ENCODE measurements at places on chromosomes 12 and 14.

DNA sequence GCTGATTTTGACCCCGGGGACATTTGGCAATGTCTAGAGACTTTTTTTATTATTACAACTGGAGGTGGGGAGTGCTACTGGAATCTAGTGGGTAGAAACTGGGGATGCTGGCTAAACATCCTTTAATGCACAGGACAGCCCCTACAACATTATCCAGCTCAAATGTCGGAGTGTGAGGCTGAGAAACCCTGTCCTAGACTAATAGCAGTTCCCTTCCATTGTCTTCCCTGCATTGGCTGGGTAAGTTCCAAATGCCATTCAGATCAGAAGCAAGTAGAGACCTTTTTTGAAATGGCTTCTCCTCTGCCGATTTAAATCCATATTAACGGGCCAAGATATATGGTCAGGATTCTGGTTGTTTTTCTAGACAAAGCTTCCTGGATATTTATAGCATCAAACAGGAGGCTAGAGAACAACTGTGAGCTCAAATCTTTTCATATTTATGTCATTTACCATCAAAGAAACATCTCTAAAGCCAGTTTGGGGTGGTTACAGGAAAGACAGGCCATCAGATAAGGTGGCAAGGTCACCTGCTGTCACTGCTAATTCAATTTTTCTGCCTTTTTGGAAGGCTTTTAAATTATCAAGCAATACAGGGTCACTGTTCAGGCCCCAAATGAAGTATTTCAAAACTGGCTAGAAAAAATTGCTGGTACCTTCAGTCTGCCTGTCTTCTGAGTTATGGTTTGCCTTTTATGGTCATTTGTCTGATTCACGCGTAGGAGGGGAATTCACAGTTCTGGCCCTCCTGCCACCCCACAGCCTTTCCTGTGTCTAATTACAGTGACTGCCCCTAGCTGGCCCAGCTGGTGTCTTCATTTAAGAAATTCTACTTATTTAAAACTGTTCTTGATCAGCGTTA, 20.1 kb upstream of the AKAP5 start:
- peak; percentile 7 for DNase-seq

DNA sequence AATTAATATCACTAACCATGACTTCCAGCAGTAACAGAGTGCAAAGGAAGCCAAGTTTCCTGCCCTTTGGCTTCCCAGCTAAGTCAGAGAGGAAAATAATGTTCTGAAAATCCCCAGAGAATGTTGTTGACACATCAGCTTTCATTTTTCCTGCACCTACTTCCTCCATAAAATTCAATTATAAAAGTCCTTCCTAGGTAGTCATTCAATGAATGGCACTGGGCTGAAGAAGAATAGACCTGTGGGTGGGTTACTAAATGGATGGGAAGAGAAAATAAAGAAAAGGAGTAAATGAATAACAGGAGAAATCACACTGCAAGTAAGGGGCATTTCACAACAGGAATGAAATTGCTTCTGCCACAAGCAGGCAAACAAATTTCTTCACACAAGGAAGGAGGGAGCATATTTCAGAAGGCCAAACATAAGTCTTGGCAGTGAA, 73.2 kb upstream of the MDM1 start:
- DNase-seq = no peak

DNA sequence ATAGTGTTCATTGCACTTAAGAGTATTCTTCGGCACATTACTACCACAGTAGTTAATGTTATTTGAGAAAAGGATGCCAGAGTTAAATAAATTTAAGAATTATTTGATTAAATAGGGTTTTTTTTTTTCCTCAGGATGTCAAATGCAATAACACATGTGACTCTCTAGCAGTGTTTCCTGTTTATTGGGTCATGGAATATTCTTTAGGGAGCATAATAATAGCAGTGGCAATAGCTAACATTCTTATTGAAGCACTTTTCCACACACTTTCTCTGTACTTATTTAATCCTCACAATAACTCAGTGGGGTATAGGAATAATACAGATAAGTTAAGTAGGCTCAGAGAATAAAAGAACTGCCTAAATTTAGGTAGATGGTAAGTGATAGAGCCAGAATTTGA, 44.3 kb downstream of the SCYL2 start:
- DNase-seq = no peak

DNA sequence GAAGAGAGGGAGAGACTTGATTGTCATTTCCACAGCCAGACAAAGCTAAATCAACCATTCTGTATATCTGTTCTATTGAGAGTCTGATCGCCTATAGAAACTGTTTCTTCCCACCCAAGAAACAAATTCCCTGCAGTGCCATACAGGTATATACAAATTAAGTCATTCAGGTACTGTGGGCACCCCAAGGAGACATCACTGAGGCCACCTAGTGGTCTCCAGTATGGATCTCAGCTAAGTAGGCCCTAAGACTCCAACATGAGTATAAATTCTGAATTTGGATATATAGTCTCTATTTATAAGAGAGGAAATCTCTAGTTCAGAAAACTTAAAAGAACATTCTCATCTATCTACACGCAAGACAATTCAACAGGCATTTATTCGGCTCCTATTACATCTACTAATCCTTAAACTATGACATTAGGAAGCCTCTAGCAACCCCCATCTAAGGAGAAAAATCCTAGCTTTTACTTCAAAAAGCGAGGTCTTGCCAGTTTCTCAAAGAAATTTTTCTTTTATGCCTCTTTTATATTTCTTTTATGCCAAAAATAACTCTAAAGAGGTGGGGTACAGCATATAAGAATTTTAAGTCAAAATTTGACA, 62.6 kb downstream of the DCAF5 start:
- DNase-seq = no peak

DNA sequence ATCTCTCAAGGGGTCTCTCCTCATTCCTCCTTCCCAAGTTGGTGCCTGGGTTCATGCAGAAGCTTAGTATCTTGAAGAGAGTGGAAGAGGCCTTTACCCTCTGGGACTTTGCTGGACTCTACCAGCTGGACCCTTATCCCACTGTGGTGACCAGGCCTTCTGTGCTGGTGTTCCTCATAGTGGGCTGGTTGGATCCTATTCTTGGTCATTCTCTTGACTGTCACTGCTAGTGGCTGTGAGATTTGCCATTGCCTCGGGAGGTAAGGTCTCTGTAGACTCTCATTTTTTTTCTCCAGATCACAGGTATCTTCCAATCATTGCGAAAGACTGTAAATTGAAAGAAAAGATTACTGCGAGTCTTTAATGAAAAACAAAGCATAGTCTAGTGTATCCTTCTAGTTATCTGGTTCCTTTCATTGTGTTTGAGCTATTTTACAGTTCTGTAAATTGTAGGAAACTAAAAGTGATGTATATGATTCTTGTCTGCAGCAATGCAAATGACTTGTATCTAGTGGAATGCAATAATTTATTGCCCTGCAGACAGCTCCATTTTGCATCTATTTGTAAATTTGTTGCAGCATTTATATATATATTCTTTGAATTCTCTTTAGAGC, 217.9 kb downstream of the AEBP2 start:
- DNase-seq = no peak

DNA sequence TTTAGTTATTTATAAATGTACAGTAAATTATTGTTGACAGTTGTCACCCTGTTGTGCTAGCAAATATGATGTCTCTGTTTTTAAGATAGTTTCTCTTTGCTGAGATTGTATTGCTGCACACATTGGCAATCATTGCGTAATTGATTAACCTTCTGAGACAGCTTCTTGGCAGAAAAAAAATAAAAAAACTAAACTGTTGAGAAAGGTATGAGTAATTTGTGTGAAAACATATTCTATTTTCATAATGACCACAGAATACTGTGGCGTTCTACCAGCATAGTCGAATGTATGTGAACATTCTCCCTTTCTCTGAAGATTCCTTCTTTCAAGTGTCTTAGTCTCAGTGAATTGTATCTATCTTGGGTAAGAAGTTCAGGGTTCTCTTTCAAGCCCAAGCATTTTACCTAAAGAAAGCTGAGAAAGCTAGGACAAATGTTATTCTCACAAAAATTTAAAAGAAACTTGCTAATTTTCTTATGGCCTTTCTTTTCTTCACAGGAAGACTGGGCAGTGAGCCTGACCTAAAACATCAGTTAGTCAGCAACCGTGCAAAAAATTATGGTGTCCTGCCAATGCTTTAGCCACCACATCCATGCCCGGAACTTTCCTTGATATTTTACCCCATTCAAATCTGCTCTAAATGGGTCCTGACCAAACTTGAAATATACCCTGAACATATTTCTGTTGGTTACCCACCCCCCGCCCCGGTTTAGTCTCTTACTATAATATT, 69.0 kb upstream of the REP15 start:
- no peak for DNase-seq

DNA sequence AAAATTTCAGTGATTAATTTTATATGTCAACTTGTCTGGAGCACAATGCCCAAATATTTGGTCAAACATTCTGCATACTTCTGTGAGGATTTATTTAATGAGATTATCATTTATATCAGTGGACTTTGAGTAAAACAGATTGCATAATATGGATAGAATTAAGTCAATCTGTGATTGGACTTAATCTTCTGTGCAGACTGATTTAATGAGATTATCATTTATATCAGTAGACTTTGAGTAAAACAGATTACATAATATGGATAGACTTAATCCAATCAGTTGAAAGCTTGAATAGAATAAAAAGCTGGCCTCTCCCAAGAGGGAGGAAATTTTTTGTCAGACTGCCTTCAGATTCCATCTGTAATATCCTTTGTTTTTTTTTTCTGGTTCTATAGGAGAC, 1413.2 kb downstream of the LRFN5 start:
- no peak for DNase-seq

- DNase-seq = no peak
These were observed 70.5 kb downstream of the SERPINA3 start for GRCh38 chr14:94682736-94683135.

DNA sequence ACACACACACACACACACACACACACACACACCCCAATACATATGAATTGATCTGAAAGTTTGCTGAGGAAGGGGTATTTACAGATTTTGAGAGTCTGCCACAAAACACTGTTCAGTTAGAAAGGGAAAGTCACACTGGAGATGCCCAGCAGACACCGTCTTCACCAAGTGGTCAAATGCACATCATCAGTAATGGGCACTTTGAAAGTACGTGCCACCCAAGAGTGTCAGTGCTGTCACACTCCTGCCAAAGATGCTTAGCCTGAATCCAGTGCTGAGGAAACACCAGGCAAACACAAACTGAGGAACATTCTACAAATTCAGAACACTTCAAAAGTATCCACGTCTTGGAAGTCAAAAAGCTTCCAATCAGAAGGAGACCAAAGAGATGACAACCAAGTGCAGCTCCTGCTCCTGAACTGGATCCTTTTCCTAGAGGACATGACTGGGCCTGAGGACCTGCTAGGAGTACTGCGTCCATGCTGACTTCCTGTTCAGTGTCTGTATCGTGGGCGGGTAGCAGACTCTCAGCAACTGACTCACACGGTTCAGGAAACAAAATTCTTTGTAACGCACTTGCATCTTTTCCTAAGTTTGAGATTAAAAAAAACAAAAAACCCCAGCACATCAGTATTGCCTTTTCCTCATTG, 18.6 kb downstream of the PSMC1 start:
- DNase-seq = no peak

DNA sequence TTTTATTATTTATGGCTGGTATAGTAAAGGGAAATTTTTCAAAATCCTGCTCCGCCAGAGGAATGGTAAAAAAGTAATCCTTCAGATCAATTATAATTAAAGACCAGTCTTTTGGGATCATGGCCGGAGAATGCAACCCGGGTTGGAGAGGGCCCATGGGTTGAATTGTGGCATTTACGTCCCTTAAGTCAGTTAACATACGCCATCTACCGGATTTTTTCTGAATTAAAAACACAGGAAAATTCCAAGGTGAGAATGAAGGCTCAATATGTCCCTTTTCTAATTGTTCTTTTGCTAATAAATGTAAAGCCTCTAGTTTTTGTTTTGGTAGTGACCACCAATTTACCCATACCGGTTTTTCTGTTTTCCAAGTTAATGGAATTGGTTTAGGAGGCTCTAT, 602.8 kb downstream of the ALG10 start:
- DNase-seq = no peak

GRCh38 chr12:32944195-32944594, 47.6 kb upstream of the PKP2 start:
- DNase-seq = no peak

DNA sequence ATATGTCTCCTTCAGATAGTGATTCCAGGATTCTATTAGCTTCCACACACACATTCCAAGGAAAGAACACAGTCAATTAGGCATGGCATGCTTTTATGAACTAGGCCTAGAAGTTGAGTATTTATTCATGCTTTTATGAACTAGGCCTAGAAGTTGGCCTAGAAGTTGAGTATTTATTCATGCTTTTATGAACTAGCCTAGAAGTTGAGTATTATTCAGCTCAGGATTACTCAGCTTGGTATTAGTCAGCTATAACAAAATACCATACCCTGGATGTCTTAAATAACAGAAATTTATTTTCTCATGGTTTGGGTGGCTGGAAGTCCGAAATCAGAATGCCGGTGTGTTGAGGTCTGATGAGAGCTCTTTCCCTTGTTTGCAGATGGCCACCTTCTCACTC, 442.7 kb upstream of the FLRT2 start:
- DNase-seq = no peak

DNA sequence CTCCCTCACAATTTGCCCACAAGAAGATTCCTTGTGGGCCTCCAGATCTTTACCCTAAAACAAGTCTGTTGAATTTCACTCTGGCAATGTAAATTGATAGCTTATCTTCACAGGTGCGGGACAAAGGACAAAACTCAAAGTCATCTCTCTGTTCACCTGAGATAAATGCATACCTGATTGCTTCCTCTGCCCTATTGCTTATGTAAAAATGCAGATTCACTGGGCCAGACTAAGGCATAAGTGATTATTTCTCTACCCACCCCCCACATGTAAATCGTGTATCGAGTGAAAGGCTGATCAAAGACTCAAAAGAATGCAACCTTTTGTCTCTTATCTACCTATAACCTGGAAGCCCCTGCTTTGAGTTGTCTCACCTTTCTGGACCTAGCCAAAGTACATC, 316.8 kb downstream of the SSPN start:
- no peak for DNase-seq

DNA sequence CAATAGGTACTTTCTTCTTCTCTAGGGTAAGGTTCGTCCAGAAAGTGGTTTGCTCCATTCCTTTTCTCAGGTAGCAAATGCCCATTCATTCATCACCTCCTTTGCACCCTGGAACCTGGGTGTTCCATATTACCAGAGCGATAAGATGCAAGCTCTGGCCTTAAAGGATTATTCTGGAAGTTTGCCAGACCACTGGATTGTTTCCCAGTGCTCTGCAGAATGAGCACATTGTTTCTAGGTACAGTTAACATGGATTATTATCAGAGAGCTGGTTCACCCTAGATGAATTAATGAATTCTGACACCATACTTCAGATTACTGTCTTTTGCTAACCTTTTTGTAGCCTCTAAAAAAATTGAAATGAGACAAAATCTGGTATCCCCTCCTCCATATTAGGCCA, 170.9 kb upstream of the BMP4 start:
- DNase-seq = no peak

All from activated CD4-positive, alpha-beta T cell treated with anti-CD3 and anti-CD28 coated beads for 24 hours (primary cell).